ENCODE measurements at places on chromosomes 1 and 21.

GRCh38 chr1:178506669-178507068 is 6.2 kb upstream of the TEX35 start:
- no peak for DNase-seq

DNA sequence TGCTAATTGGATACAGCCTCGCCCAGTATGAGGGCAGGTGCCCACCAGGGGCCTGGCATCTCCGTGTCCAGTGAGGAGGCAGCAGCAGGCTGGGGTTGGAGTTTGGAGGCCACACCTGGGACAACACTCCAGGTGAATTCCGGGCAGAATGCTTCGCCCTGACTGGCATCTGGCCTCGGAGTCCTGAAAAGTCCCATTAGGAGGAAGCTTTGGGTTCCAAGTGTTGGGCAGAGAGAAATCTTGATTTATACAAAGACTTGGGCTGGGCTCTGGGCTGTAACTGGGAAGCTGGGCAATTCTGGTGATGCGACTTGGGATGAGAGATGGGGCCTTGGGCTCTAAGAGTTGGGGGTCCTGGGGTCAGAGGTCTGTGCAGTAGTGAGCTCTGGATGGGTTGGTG is 48.1 kb upstream of the CSF3R start:
- DNase-seq: no peak

- DNase-seq: no peak
These were observed 325.8 kb downstream of the SMYD3 start for GRCh38 chr1:246181241-246181640.

- no peak for DNase-seq
These were observed 65.4 kb upstream of the IPO9 start for GRCh38 chr1:201763455-201764140.

- no peak for DNase-seq
These were observed 28.8 kb downstream of the NTNG1 start for GRCh38 chr1:107169615-107170014.

DNA sequence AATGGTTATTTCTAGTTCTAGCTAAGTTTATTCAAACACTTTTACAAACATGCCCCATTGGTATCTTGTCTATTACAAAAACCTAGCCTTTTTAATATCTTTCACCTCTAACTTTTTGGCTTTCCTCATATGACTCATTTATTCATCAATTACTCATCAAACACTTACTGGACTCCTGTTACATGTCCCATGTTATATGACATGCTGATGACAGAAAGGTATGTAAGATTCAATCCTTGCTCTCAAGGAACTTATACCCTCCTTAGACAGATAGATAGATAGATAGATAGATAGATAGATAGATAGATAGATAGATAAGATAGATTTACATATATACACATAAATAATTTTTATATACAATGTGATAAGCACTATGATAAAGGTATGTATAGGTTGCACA is 33.9 kb upstream of the INSL5 start:
- no peak for DNase-seq

GRCh38 chr21:45516671-45517151 is 25.5 kb downstream of the SLC19A1 start:
- DNase-seq: no peak

- DNase-seq: no peak
These were observed 33.2 kb downstream of the VCAM1 start for GRCh38 chr1:100752791-100753190.

DNA sequence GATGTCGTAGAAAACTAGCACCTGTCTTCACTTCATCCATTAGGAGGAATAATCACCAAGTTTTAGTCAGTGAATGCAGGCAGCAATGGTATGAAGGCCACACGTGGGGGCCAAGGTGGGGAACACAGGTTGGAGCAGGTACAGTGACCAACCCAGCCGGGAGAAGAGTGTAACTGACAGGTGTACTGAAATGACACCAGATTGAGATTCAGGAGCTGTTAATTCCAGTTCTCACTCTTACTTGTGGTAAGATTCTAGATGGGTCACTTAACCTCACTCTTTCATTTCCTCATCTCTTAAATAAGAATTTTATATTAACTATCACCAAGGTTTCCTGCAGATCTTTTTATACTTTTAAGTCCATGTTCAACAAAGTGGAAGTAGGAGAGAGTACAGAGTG is 206.2 kb upstream of the PTBP2 start:
- no peak for DNase-seq

DNA sequence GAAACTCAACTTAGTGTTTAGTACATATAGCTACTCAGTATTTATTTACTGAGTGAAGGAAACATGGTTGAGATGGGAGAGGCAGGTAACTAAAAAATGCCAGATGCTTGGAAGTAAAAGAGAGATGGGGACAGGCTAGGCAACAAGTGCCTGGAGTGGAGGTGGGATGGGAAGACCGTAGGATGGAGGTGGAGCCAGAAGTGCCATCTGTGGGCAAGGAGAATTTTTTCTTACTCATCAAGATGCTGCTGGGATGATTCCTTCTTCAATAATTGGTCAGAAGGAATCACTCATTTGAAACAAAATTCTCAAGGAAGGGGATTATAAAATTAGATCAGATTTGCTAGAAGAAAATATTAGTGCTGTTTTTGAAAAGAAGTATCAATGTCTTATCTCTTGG is 72.9 kb downstream of the IFI44 start:
- no peak for DNase-seq
